Cerebellar cortex (tissue), 1 donor: ENCODE measurements at places on chromosomes 6 and 20.

DNA sequence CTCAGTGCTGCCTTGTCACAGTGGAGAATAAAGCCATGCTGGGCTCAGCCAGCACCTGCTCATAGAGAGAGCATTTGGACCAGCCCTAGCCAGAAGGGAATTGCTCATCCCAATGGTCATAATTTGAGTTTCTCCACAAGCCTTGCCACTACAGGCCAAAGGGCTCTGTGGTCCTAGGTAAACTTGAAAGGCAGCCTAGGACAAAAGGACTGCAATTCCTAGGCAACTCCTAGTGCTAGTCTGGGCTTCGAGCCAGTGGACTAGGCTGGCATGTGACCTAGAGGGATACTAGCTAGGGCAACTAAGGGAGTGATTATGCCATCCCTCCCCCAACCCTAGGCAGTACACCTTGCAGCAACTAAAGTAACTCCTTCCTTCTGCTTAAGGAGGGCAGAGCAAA, 516.2 kb downstream of the BCKDHB start:
- no peak for DNase-seq

DNA sequence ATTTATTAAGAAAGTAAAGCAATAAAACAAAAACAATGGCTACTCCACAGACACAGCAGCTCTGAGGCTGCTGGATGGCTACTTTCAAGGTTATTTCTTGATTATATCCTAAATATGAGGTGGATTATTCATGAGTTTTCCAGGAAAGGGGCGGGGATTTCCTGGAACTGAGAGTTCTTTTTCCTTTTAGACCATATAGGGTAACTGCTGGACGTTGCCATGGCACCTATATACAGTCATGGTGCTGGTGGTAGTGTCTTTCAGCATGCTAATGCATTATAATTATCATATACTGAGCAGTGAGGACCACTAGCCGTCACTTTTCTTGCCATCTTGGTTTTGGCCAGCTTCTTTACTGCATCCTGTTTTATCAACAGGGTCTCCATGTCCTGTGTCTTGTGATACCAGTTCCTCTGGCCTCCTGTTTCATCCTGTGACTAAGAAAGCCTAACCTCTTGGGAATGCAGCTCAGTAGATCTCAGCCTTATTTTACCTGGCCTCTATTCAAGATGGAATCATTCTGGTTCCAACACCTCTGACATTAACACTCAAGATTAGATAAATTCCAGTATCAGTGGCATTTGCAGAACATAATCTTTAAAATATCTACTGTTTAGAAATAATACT, 32.3 kb upstream of the TRDN start:
- no peak for DNase-seq

GRCh38 chr6:37535428-37535758, 35.7 kb upstream of the CCDC167 start:
- peak; percentile 37 for DNase-seq

DNA sequence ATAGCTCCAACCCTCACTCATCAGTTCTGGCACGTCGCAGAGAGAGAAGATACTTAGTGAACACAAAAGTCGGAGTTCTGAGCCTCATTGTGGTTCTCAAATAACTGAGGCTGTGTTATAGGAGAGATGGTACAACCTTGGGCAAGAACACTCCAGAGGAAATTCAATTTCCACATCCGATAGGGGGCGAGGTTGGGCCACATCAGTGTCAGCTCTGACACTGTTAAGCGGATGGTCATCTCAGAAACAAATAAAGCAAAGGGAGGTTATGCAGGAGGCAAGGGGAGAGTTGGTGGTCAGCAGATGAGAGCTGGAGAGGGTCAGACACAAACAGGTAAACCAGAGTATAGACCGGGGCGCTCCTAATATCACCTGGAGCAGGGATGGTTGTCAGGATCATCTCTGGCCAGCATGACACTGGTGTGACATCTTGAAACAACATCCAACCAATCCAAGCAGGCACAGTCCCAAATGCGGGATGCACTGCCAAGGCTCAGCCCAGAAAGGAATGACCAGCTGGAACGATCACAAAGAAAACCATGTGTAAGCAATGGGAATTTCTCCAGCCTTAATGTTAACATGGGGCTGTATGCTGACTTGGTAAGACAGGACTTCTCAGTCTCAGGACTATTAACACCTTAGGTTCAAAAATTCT, 331.8 kb downstream of the HACE1 start:
- peak; percentile 94 for DNase-seq

GRCh38 chr6:37460805-37461204, 27.8 kb downstream of the CMTR1 start:
- DNase-seq = no peak

GRCh38 chr6:126091466-126091865, 105.1 kb downstream of the TRMT11 start:
- DNase-seq = no peak
